Left ventricle myocardium superior (tissue), 1 donor: ENCODE measurements at places on chromosomes 4 and X. TPM values are rescaled to one million over a fixed set of nuclear protein-coding genes. Genes with fewer than 3 reads are reported as not detected.
A peak's percentile ranks its signal among the peaks of the same experiment; 100 is the strongest.

GRCh38 chr4:137070614-137071013 is 461.7 kb downstream of the PCDH18 start:
- DNase-seq = no peak

Gene ATG4A
- total RNA-seq = 21.0 TPM

Gene ARAP2
- 2.7 TPM for total RNA-seq

DNA sequence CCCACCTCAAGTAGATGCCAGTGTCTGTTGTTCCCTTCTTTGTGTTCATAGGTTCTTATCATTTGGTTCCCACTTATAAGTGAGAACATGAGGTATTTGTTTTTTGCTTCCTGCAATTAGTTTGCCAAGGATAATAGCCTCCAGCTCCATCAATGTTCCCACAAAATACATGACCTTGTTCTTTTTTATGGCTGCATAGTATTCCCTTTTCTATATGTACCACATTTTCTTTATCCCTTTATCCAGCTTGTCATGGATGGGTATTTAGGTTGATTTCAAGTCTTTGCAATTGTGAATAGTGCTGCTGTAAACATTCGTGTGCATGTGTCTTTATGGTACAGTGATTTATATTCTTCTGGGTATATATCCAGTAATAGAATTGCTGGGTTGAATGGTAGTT is 138.4 kb downstream of the GLRA3 start:
- no peak for DNase-seq

GRCh38 chr4:147335183-147335582 is 145.7 kb upstream of the EDNRA start:
- DNase-seq = no peak

- DNase-seq = no peak
Observed at GRCh38 chr4:33998291-33998690, 2246.0 kb downstream of the ARAP2 start.

DNA sequence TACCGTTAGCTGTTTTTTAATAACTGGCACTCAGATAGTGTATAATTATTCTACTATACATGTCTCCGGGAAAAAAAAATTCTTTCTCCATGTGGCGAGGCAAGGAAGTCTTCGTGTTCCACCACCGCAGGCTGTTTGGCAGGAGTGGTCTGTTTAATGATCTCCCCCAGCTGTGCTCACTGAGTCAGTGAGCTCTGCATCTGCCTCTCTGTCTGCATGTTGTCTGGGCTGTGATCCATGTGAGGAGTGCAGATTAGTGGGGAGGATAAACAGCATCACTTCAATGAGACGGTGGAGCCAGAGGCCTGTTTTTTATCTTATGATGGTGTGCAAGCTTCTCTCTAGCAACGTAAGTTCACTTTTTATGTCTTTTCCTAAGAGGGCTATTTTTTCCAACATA is 69.8 kb downstream of the RPS3A start:
- peak; percentile 70 for DNase-seq

DNA sequence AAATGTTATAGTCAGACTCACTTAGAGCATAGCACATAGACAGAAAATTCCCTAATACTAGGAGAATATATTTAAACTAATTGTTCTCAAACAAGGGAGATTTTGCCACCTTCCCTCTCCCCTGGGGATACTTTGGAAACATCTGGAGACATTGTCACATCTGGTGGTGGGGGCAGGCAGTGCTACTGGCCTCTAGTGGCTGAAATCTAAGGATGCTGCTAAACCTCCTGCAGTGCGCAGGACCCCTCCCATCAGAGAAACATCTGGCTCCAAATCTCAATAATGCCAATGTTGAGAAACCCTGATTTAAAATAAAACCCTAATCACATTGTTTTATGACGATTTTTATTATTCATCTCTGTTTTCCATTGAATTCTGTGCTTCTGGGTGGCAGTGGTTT is 244.9 kb downstream of the FRMPD4 start:
- DNase-seq = no peak

Gene IQSEC2
- 12.0 TPM for total RNA-seq

GRCh38 chrX:136810493-136810892 is 29.8 kb upstream of the ARHGEF6 start:
- no peak for DNase-seq

Gene CENPE
- 0.35 TPM for total RNA-seq

Gene TBC1D9
- 12.8 TPM for total RNA-seq

- DNase-seq = no peak
Observed at GRCh38 chr4:76513482-76513881, 78.5 kb downstream of the SHROOM3 start.
